ENCODE measurements at places on chromosomes 1 and 21.

DNA sequence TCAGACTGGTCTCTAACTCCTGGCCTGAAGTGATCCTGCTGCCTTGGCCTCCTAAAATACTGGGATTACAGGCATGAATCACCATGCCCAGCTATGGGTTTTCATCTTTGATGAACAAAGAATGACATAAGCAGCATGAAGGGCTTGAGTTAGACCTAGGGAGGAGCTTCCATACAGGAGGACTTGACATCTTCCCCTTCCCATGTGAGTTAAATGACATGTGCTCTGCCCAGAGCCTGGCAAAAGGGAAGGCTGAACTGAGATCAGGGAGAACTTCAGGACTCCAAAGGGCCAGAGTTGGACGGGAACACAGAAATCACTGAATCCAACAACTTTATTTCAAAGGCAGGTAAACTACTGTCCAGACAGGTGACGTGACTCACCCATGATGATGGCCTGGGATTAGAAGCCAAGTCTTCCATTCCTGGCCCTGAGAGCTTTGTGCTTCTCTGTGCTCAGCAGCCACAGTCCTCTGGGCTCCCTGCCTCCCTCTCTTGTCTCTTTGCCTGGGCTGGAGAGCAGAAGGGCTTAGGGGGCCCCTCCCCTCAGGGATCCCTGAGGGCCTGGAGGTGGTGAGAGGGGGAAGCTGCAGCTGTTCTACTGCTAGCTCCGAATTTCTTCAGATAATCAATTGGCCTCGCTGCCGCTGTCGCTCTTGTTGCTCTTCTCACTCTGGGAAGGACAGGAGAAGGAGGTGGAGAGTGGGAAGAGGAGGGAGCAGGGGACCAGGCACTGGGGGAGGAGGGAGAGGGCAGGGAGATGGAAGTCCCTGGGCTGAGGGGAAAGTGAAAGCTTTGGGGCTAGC is 7.6 kb downstream of the NHLH1 start:
- peak; percentile 77 for DNase-seq

GRCh38 chr1:82837766-82838465 is 1037.2 kb downstream of the ADGRL2 start:
- DNase-seq = no peak

- no peak for DNase-seq
These were observed 40.1 kb upstream of the PLEKHO1 start for GRCh38 chr1:150109586-150109985.

- DNase-seq = no peak
These were observed 957.0 kb downstream of the AMY1C start for GRCh38 chr1:104706631-104707147.

DNA sequence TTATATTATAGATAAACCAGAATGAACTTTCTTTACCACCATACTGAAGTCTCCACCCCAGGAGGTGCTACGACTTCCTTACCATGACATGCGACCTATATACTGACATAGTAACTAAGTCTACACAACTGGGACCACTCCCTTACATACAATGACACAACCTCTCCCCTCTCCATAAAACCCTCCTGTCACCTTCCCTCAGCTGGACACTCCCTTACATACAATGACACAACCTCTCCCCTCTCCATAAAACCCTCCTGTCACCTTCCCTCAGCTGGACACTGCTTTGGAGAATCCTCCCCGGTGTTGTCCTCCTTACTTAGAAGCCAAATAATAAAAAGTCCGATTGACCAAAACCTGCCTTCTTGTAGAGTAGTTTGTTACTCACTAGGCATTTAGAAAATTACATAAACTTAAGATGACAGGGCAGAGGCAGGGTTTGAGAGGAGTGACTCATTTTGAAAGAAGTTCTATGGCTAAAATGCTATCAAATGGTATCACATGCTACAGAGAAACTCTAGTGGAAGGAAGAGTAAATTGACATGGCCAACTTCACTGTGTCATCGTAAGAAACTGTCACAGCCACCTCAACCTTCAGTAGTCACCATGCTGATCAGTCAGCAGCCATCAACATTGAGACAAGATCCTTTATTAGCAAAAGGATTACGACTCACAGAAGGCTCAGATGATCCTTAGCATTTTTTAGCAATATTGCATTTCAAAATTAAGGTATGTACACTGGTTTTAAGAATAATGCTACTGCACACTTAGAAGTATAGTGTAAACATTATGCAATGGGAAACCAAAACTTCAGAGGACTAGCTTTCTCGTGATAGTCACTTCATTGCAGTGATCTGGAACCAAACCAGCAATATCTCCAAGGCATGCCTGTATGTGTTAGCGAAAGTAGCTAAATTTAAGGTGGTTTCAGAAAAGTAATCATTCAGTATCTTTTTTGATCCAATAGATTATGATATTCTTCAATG is 56.4 kb downstream of the AHCTF1 start:
- no peak for DNase-seq
